ENCODE measurements at places on chromosomes 6 and 20.

- no peak for DNase-seq
Observed at GRCh38 chr6:144665932-144666450, 380.9 kb downstream of the UTRN start.

- DNase-seq, result no peak
Observed at GRCh38 chr20:63279931-63280330, 7.3 kb downstream of the ARFGAP1 start.

GRCh38 chr6:125477156-125477555 lies 175.4 kb upstream of the HDDC2 start:
- DNase-seq, result no peak

DNA sequence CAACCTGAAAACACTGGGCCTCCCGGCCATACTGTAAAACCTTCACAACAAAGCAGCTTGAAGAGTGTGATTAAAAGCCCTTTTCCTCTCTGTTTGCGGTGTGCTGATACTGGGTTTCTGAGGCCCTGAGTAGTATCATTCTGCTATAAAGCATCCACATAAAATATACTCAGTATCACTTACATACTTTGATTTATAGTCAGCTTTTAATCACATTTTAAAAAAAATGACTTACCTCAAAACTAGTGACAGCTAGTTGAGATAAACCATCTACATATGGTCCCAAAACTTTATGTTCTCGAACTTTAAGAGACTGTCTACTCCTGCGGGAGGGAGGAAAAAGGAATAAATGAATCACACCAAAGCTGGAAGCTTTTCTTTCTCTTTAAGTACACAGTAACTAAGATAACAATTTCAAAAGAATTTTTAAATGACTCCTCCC lies 135.7 kb downstream of the KIF13A start:
- DNase-seq, result no peak

GRCh38 chr20:62906209-62906608 lies 20.1 kb downstream of the DIDO1 start:
- no peak for DNase-seq

DNA sequence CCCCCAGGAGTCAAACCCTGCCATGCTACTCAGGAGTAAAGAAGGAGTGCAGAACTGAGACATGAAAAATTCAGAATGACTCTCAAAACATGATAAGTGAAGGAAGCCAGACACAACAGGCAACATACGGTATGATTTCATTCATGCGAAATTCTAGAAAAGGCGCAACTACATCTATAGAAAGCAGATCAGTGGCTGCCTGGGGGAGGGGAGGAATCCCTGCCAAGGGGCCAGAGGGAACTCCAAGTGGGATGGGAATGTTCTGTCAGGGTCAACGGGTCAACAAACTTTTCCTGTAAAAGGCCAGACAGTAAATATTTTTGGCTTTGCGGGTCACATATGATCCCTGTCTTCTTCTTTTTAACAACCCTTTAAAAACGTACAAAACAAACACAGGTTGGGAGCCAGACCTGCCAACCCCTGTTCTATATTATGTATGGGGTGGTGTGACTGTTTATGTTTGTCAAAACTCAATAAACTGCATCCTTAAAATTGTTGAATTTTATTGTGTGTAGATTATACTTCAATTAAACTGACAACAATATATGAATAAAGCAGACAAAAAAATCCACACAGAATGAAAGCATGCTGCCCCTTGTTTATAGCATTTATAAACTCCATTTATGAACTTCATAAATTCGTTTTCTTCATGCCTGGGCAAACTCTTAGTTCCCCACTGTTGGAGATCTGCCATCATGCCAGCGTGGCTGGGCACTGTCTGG lies 56.6 kb upstream of the TRAF3IP2 start:
- DNase-seq, result no peak

- DNase-seq, result no peak
Observed at GRCh38 chr6:151289399-151290007, 49.7 kb downstream of the AKAP12 start.

DNA sequence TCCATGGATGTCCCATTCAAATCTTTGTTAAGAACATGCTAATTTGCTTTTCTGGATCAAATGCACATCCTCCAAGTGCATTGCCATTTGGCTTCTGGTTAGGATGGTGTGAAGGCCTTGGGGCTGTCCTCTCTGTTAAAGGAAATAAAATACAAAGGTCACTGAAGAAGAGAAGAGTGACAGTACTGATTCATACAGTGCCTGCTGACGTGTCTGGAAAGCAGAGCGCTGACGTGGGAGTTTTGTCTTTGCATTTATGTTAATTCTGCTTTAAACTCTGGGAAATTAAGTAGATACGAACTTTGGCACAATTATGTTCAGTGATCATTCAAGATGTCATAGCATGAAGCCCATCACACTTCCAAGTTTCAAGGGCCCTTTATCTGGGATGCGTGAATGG lies 33.2 kb downstream of the SYNDIG1 start:
- no peak for DNase-seq
